ENCODE measurements at places on chromosomes 6 and 20. TPM values are rescaled to one million over a fixed set of nuclear protein-coding genes. Genes with fewer than 3 reads are reported as not detected.
A peak's percentile ranks its signal among the peaks of the same experiment; 100 is the strongest.

C20orf204 gene
- 2.1 TPM for total RNA-seq

SEL1L2 gene
- 0.37 TPM for total RNA-seq

FAM209B gene
- 0.64 TPM for total RNA-seq

DPPA5 gene
- total RNA-seq: 6.7 TPM

DNA sequence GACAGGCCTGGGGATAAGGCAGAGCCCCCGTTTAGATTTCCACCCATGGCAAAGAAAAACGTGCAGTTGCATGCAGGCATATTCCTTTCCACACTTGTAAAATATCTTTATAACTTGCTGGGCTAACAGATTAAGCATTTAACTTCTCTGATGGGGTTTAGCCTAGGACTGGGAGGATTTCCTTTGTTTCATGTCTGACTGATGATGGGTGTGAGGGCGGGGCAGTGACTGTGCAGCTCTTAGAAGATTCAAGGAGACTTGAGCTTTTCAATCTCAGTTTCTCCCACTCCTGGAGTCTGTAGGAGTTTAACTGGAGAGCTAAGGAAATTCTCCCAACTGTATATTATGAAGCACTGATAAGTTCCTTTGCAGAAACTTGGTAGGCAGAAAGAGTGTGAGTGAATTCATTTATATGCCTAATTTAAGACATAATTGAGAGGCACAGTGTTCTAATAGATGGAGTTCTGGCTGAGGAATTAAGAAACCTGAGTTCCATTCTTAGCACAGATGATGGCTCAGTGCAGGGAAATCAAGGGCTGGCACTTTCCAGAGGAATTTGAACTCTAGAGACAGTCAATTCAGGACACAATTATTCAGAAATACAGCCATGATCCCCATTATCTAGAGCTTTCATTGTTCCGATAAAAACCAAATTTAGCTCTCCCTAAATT is 214.6 kb upstream of the CNR1 start:
- H3K4me1 ChIP-seq: peaks cover 30% of the 10 kb centered on the region
- no peak overlapping the region for H3K4me3 ChIP-seq
- no peaks in the 10 kb centered on the region for H3K27me3 ChIP-seq
- no peaks in the 10 kb centered on the region for H3K36me3 ChIP-seq

DNA sequence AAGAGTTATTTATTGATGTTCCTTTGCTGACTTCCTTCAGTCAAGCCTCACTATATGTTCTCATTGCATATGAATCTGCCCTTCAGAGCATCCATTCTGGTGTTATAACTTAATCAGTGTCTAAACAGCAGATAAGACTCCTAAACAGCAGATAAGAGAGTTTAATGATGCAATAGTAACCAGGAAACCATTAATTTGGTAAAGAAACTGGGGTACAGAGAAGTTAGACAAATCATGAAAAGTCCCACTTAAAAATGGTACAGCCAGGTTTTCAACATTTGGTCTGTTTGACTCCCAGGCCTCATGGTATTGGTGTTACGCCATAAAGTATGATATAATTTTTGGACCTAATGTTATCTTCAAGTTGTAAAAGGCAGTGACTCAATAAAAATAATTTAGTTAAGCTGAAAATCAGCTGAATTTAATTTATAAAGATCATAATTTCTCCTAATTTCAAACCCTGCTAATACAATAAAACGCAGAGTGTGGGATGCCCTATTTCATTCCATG is 127.4 kb upstream of the DST start:
- no peaks in the 10 kb centered on the region for H3K36me3 ChIP-seq
- DNase-seq: no peak
- H3K27me3 ChIP-seq: no peaks in the 10 kb centered on the region
- H3K4me1 ChIP-seq: peaks cover 71% of the 10 kb centered on the region
- no peak overlapping the region for H3K4me3 ChIP-seq

- H3K4me3 ChIP-seq: no peak overlapping the region
- DNase-seq: no peak
- 0 out of 2 replicates have a peak, but pooled peaks cover 2% of the 10 kb centered on the region for H3K4me1 ChIP-seq
- H3K36me3 ChIP-seq: no peaks in the 10 kb centered on the region
Measured at GRCh38 chr6:44512868-44513741, 125.6 kb downstream of the CDC5L start.

DNA sequence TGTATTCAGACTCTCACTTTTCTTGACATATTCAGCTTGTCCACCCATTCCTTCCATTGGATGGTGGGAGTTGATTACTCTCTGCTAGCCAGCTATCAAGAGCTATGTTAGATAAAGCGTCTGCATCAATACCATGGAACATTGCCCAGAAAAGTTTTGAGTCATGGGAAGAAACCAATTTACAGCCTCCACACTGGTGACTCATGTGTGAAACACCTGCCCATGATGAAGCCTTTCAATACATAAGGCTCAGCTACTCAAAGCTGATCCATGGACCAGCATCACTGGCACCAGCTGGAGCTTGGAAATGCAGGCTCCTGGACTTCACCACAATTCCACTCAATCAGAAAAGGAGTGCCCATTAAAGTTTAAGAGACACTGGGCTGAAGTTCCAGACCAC is 16.1 kb downstream of the PLA2G7 start:
- DNase-seq: no peak
- H3K36me3 ChIP-seq: no peaks in the 10 kb centered on the region
- H3K4me3 ChIP-seq: no peak overlapping the region
- H3K27ac ChIP-seq: no peak overlapping the region

GRCh38 chr6:113067612-113068275 is 720.6 kb downstream of the RFPL4B start:
- H3K4me1 ChIP-seq: peaks cover 29% of the 10 kb centered on the region
- no peak overlapping the region for H3K27ac ChIP-seq
- no peaks in the 10 kb centered on the region for H3K36me3 ChIP-seq
- H3K27me3 ChIP-seq: no peaks in the 10 kb centered on the region
- no peak for DNase-seq

DNA sequence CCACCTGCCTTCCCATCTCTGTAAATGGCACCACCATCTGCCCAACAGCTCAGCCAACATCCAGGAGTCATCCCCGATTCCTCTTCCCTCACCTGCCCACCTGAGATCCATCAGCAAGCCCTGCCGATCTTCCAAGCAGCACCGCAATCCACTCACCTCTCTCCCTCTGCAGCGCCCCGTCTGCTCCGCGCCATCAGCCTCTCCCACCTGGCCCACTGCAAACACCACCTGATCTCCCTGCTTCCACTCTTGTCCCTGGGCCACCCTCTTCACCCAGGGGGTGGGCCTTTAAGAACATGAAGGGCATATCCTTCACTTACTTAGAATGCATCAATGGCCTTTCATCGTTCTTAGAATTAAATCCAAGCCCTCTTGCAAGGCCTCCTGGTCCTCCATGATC is 457.3 kb upstream of the SULF2 start:
- H3K4me1 ChIP-seq: no peaks in the 10 kb centered on the region
- DNase-seq: no peak
- no peaks in the 10 kb centered on the region for H3K27me3 ChIP-seq
- H3K36me3 ChIP-seq: no peaks in the 10 kb centered on the region
- no peak overlapping the region for H3K4me3 ChIP-seq

- H3K27me3 ChIP-seq: peaks cover 2% of the 10 kb centered on the region
- no peak overlapping the region for H3K4me3 ChIP-seq
- H3K27ac ChIP-seq: no peak overlapping the region
- H3K4me1 ChIP-seq: peaks cover 30% of the 10 kb centered on the region
- no peak for DNase-seq
Measured at GRCh38 chr6:157962601-157963302, 18.9 kb upstream of the SYNJ2 start.

- no peaks in the 10 kb centered on the region for H3K36me3 ChIP-seq
- no peak for DNase-seq
- H3K4me1 ChIP-seq: peaks cover 8% of the 10 kb centered on the region
- H3K4me3 ChIP-seq: no peak overlapping the region
- H3K27me3 ChIP-seq: peaks cover 5% of the 10 kb centered on the region
Measured at GRCh38 chr20:43748274-43748673, 21.5 kb upstream of the GTSF1L start.

GRCh38 chr6:5869676-5870075 is 137.0 kb downstream of the NRN1 start:
- H3K36me3 ChIP-seq: peaks cover 7% of the 10 kb centered on the region
- no peak overlapping the region for H3K27ac ChIP-seq
- DNase-seq: no peak
- H3K27me3 ChIP-seq: peaks cover 11% of the 10 kb centered on the region

DNA sequence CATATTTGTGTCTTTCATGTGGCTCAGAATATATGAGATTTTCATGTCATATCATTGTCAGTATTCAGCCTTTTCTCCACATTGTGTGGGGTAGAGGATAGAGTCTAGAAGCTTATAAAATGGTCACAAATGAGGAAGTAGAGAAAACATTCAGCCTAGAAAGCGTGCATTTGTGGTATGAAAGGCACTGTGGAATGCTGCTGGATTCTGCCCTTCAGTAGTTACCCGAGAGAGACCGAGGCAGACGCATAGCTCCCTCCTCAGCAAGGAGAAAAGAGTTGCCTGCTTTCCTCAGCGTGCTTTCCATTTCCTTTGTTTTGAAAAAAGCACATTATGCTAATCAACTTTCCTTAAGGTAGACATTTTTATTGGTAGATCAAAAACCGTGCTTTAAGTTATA is 28.7 kb downstream of the MYB start:
- peaks cover 11% of the 10 kb centered on the region for H3K4me1 ChIP-seq
- no peak overlapping the region for H3K4me3 ChIP-seq
- H3K27me3 ChIP-seq: no peaks in the 10 kb centered on the region
- peak overlapping the region; percentile 63 for H3K27ac ChIP-seq

DNA sequence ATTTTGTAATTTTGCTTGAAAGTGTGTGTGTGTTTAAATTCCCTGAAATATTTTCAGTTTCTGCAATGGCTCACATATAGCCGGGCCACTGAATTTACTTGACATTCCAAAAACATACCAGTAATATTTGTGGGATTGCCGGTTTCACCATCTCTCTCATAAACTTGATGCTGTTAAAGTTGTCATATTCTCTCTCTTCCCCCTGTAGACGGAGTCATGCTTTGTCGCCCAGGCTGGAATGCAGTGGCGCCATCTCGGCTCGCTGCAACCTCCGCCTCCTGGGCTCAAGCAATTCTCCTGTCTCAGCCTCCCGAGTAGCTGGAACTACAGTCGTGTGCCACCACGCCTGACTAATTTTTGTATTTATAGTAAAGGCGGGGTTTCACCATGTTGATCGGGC is 122.1 kb downstream of the TIAM2 start:
- DNase-seq: no peak
- peaks cover 5% of the 10 kb centered on the region for H3K36me3 ChIP-seq
- H3K4me3 ChIP-seq: no peak overlapping the region
- H3K27ac ChIP-seq: 0 out of 2 replicates have a peak overlapping the region, but pooled peaks have one; percentile 48
- peaks cover 63% of the 10 kb centered on the region for H3K4me1 ChIP-seq
- H3K27me3 ChIP-seq: peaks cover 4% of the 10 kb centered on the region

DNA sequence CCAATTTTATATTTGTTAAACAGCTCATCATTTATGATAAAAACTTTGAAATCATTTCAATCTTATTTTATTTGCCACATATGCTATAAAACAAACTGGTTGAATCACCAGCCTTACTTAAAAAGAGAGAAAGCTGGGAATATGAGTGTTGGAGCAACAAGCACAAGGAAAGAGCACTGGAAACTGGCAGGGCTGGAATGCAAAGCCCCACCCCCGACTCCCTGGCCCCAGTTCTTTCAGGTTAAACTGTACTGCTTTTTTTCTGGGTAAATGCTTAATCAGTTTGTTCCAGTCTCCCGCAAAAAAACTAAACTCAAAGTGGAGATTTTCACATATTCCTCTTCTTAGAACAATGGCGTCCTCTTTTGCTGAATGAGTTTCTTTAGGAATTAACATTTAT is 433.8 kb upstream of the NOX3 start:
- H3K4me3 ChIP-seq: no peak overlapping the region
- peak; percentile 36 for DNase-seq
- H3K27ac ChIP-seq: no peak overlapping the region

DNA sequence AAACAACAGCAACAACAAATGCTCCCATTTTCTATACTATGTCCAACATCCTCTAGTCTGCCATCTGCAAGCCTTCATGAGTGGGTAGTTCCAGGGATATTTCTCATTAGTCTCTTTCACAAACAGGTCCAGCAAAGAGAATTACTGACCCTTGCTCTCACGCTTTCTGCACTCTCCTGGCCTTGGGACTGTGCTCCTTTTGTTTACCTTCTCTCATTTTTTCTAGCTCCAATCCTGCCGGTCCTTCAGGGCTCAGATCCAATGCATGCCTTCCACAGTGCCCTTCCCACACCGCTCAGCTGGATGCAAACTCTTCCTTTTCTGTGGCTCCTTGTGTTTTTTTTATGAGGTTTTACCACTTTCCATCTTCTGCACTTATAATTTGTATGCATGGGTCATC is 47.2 kb downstream of the ADTRP start:
- H3K27ac ChIP-seq: no peak overlapping the region
- no peak overlapping the region for H3K4me3 ChIP-seq
- peaks cover 6% of the 10 kb centered on the region for H3K4me1 ChIP-seq
- H3K27me3 ChIP-seq: no peaks in the 10 kb centered on the region
- DNase-seq: no peak

DNA sequence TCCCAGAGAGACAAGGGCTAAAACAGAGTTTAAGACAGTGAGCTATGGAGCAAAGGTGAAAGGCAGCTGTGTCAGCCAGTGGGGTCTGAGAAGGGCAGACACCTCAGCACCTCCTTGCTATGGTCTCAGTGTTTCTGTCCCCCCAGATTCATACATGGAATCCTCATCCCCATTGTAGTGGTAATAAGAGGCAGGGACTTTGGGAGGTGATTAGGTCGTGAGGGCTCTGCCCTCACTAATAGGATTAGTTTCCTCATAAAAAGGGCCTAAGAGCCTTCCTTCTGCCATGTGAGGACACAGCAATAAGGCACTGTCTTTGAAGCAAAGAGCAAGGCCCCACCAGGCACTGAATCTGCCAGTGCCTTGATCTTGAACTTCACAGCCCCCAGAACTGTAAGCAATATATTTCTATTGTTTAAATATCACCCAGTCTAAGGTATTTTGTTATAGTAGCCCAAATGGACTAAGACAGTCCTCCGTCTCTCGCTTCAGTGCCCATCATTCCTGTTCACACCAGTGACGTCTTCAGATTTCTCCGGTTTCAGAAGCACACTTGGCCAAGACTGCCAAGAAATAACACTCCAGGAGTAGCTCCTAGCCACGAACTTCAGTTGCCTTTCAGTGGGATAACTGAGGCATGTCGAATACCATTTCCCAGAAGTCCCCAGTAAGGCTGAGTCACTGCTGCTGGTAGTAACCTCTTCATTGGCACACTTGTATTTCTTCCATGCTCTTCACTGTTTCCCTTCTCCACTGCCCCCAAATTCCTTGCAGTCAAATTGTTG is 32.8 kb downstream of the SLC13A3 start:
- H3K36me3 ChIP-seq: no peaks in the 10 kb centered on the region
- H3K27me3 ChIP-seq: no peaks in the 10 kb centered on the region
- no peak overlapping the region for H3K27ac ChIP-seq
- peaks cover 25% of the 10 kb centered on the region for H3K4me1 ChIP-seq

- no peak overlapping the region for H3K4me3 ChIP-seq
- H3K4me1 ChIP-seq: peaks cover 5% of the 10 kb centered on the region
- no peaks in the 10 kb centered on the region for H3K36me3 ChIP-seq
- no peaks in the 10 kb centered on the region for H3K27me3 ChIP-seq
- no peak overlapping the region for H3K27ac ChIP-seq
Measured at GRCh38 chr6:126807876-126808275, 310.6 kb upstream of the RSPO3 start.

DNA sequence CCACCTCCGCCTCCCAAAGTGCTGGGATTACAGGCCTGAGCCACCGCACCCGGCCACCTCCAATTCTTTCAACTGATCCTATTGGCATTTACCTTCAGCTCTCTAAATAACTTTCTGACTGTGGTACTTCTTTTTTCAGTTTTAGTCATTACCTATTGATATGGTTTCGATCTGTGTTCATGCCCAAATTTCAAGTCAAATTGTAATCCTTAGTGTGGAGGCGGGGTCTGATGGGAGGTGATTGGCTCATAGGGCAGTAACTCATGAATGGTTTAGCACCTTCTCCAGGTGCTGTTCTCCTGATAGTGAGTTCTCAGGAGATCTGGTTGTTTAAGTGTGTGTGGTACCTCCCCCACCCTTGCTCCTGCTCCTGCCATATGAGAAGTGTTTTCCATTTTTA is 140.9 kb downstream of the LPA start:
- H3K4me1 ChIP-seq: peaks cover 17% of the 10 kb centered on the region
- peaks cover 11% of the 10 kb centered on the region for H3K27me3 ChIP-seq
- H3K4me3 ChIP-seq: no peak overlapping the region
